Activated CD4-positive, alpha-beta T cell treated with anti-CD3 and anti-CD28 coated beads for 24 hours (primary cell): ENCODE measurements at places on chromosomes 3 and 15.

DNA sequence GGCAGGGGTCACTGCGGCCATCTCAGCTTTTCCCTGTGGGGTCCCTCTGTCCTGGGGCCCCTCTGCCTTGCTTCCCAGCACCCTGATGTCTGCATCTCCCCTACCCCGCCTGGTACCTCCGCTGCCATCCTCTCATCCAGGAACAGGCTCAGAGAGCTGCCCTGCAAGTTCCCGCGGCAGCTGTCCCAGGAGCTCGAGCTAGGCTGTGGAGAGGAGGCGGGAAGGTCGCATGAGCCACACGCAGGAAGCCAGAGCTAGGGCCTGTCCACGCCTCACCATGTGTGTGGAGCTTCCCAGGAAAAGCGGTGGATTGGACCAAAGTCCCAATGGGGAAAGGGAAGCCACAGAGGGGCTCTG is 12.5 kb downstream of the PLA2G4B start:
- DNase-seq, result no peak

GRCh38 chr15:60590935-60591495 is 112.1 kb upstream of the ICE2 start:
- no peak for DNase-seq

- peak; percentile 53 for DNase-seq
Measured at GRCh38 chr3:132660052-132660810, at the start of gene UBA5. TSS of gene UBA5 (plus strand) at chr3:132660329. CDS start at chr3:132660538, 209 bp downstream.

GRCh38 chr15:43127752-43128151 is 5.6 kb upstream of the TMEM62 start:
- DNase-seq, result no peak

GRCh38 chr15:61584410-61584809 is 355.3 kb upstream of the RORA start:
- no peak for DNase-seq

DNA sequence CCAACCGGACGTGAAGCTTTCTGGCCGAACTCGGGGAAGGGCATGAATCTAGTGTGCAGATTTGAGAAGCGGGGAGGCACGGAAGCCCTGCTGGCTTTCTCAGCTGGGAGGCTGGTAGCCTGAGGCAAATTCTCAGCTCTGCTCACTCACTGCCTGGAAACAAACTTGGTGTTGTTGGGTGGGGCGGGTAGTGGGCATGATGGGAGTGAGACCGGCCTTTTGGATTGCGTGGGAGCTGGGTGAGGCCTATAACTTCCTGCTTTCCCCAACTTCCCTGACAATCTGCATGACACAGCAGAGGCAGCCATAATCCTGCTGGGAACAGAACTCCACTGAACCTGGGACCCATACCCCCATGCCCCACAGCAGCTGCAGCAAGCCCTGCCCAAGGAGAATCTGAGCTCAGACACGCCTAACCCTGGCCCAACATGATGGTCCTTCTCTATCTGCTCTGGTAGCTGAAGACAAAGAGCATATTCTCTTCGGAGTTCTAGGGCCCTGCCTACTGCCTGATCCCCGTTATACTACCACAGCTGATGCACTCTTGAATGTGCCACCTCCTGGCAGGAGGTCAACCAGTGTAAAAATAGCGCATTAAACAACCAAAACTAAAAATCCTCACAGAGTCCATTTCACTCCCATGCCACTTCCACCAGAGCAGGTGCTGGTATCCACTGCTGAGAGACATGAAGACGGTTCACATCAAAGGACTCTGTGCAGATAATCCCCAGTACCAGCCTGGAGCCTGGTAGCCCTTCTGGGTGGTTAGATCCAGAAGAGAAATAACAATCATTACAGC is 44.7 kb downstream of the CEP70 start:
- no peak for DNase-seq
